NCI-H526 treated with DMSO at 0.1 percent for 48 hours (cell line): ENCODE measurements at places on chromosomes 2 and 18.

GRCh38 chr2:37781028-37781427, 109.6 kb upstream of the CDC42EP3 start:
- DNase-seq = no peak

GRCh38 chr2:43803113-43803512, 29.3 kb downstream of the DYNC2LI1 start:
- no peak for DNase-seq

DNA sequence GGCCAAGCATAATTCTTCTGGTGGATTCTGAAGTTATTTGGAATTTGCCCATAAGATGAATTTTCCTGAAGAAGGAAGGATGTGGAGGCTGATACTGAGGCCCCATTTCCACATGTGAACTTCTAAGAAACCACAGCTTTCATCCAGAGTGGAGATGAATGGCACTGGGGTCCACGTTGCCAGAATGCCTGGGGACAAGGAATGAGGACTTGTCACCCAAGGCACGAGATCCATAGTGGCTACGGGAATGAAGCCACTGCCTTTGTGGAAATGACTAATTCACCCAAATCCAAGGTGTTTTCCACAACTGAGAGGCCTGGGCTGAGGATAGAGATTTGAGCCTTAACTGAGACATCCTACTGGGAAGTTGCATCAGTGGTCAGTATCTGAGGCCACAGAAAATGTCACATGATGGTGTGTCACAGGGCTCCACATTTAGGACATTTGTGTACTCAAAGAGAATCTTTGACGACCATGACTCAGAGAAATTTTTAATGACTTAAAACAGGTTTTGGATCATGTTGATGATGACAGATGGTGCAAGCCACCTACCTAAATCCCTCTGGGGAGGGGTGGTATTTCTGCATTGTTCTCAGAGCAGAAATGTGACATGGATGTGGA, 286.1 kb downstream of the SOX11 start:
- DNase-seq = no peak

- DNase-seq = no peak
These were observed 2.9 kb upstream of the SERPINB4 start for GRCh38 chr18:63646936-63647335.

- no peak for DNase-seq
These were observed 2149.8 kb upstream of the PIK3C3 start for GRCh38 chr18:39805218-39805617.

- DNase-seq = peak; percentile 21
These were observed 117.0 kb downstream of the LAMA1 start for GRCh38 chr18:7000484-7001096.

GRCh38 chr18:9835113-9835755, 50.5 kb upstream of the TXNDC2 start:
- DNase-seq = no peak

- no peak for DNase-seq
These were observed 10.9 kb downstream of the IGFBP2 start for GRCh38 chr2:216643986-216644659.

- no peak for DNase-seq
These were observed 11.6 kb upstream of the CASP10 start for GRCh38 chr2:201171259-201171814.

- no peak for DNase-seq
These were observed 166.9 kb downstream of the VWC2L start for GRCh38 chr2:214577769-214578168.

DNA sequence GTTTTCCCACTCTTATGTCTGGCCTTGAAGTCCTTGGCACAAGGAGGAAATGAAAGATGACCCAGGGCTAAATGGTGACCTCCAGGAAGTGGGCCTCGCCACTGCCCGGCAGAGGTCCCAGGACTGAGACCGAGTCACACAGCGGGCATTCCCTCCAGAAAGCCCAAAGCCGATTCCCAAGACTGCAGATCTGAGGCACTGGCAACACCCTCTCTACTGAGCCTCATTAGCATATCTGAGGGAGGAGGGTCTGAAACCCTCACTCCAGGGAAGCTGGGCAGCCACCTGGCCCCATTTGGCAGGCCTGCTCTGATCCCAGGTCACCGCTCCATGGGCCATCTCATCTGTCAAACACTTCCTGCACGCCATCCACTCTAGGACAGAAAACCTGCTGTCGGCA, 29.1 kb downstream of the FAM178B start:
- DNase-seq = no peak

DNA sequence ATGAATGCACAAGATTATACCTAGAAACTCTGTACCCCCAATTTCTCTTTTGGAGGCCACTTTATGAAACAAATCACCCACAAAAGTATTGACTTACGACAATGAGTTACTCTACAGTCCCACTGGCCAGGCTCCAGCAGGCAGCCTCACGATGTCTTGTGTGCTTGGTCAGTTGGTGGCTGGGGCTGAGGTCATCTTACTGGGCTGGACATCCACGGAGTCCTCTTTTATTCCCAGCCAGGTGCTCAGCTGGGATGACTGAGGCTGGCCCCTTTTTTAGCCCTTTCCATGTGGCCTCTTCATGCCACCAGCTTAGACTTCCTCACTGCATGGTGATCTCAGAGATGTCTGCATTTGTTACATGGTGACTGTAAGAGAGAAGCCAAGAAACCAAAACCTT, 8.9 kb upstream of the ID2 start:
- no peak for DNase-seq

- no peak for DNase-seq
These were observed 134.4 kb upstream of the SLC1A4 start for GRCh38 chr2:64854773-64855237.

DNA sequence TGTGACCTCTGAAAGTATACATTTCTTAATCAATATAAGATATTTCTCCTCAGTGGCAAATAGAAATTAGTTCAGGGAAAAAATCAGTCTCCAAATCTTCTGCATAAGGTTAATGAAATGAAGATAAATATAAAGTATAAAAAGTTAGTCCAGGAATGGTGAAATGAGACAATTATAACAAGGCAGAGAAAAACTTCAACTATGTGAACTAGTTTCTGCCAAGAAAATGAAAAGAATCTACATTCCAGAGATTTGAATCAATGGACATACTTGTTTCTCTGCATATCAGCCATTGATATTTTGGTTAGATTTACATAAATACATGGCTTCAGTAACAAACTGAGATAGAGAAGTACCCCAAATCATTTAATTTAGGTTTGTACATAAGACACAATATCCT, 249.0 kb downstream of the EXOC6B start:
- DNase-seq = no peak

- no peak for DNase-seq
These were observed 374.1 kb downstream of the LPIN1 start for GRCh38 chr2:12120281-12121150.

- no peak for DNase-seq
These were observed at the start of gene DCC for GRCh38 chr18:52339891-52340371. Gene DCC (plus strand): TSS chr18:52340197. CDS start chr18:52340788, 591 bp downstream.

DNA sequence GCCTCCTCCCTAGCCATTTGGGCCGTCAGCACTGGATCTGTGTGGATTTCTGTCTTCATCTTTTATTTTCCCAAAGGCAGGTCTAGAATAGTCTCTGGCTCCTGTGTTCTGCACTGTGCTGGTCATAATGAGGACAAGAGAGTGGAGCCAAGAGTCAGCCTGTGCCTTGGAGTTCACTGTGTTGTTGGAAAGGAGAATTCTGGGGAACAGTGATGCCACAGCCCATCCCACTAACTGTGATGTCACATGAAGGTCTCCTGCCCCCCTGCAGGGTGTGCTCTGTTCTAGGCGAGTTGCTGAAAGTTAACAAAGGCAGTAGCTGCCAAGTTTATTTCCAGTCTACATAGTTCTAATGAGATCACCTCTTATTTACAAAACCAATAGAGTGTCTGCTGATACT, 248.5 kb downstream of the TPGS2 start:
- DNase-seq = no peak

DNA sequence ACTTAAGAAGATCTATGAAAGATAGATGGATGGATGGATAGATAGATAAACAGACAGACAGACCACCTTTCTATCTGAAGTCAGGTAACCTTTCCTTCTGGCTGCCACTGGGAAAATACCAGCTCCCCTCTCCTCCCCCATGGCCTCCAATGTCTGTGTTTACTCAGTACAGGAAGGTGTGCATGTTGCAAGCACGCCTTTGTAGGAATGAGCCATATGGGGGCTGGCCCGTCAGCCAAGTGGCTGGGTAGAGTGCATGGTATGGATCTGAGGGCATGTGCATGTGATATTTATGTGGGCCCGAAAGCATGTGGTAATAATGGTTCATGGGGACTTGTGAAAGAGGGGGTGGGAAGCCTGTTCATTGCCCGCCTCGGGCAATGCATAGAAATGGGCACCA, 109.2 kb upstream of the FZD7 start:
- DNase-seq = no peak

DNA sequence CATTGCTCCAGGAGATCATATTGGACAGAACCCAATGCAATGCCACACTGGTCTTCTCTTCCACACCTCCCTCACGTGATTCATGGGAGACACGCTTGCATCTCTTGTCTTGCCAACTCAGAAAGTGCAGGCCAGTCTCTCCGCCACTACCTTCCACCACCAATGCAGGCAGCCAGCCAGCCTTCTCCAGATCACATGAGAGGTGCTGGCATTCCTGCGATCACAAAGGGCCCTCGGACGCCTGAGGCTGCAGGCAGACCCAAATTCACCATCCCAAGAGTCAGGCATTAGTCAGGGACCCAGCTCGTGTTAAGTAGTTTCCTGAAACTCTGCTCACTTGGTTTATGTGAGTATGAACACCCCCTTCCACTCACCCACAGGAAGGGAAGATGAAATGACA, 437.0 kb upstream of the ETAA1 start:
- no peak for DNase-seq

GRCh38 chr2:178529194-178529593, 48.9 kb downstream of the PLEKHA3 start:
- no peak for DNase-seq

- no peak for DNase-seq
These were observed 8.1 kb upstream of the PSTPIP2 start for GRCh38 chr18:46080156-46080555.

DNA sequence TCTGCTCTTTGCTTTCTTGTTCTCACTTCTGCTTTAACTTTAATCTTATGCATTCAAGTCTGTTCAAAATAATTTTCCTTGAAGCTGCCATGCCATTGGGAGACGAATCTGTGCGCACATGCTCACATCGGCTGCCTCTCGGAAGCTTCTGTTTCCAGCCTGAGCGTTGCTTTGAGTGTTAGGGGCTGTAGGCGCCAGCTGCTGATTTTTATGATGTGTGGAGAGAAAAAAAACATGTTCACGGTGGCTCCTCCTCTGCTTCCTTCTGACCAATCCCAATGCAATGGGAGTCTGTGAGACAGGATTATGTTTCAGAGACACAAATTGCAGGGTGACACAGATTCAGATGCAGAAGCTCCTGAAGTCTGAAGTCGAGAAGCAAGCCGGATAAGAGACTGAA, at the start of gene MC4R:
MC4R (minus strand) TSS at position 180 of the 400 bp plus-strand sequence. CDS start 426 bp downstream, outside the sequence.
- peak; percentile 83 for DNase-seq

- no peak for DNase-seq
These were observed 62.4 kb upstream of the SLC66A3 start for GRCh38 chr2:11092701-11093335.

GRCh38 chr2:138474100-138474825, 27.3 kb upstream of the SPOPL start:
- no peak for DNase-seq
